ENCODE measurements at places on chromosomes 13 and 19. TPM values are rescaled to one million over a fixed set of nuclear protein-coding genes. Genes with fewer than 3 reads are reported as not detected.

LILRB3 gene
- not detected for total RNA-seq

FCAR gene
- not detected for total RNA-seq

CIC gene
- 112 TPM for total RNA-seq

NXNL1 gene
- total RNA-seq, result not detected

PSG2 gene
- total RNA-seq, result not detected

PLK5 gene
- total RNA-seq, result not detected

PROZ gene
- total RNA-seq, result not detected

PCDH8 gene
- not detected for total RNA-seq

PNMA8B gene
- not detected for total RNA-seq
